ENCODE measurements at places on chromosomes 11 and 22. TPM values are rescaled to one million over a fixed set of nuclear protein-coding genes. Genes with fewer than 3 reads are reported as not detected.

The CD3D gene
- total RNA-seq: 0.79 TPM

DNA sequence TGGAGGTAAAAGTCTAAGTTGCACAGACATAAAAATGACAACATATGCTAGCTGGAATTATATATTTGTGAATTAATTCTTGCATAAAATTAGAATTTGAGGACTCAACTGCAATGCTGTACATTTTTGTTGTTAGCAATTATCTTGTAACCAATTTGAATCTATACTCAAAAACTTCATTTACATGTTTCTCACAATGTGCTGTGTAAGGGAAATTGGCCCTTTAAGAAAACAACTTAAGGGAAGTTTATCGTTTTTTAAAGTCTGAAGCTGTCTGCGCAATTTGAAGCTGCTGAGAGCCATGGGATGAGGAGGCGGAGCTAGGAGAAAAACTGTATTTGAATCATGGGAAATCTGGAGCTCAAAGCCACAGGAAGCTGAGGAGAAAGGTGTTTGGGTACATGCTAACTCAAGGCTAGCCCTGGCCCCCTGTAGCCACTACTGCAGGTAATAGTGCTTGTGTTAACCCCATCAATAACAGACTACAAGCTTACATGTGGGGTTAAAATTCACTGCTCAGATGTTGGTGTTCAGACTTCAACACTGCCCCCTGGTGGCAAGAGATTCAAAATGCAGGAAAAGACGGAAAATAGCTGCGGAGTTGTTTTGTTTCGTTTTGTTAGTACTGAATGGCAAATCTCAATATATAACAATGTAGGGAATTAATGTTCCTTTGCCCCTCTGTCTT is 126.1 kb downstream of the BRD1 start:
- no peak overlapping the region for H3K27ac ChIP-seq
- peaks cover 11% of the 10 kb centered on the region for H3K4me1 ChIP-seq
- H3K27me3 ChIP-seq: peaks cover 43% of the 10 kb centered on the region
- no peaks in the 10 kb centered on the region for H3K36me3 ChIP-seq
- DNase-seq: no peak

The KRTAP5-5 gene
- not detected for total RNA-seq

The OR10G7 gene
- not detected for total RNA-seq

- no peaks in the 10 kb centered on the region for H3K27me3 ChIP-seq
- no peak overlapping the region for H3K4me3 ChIP-seq
- no peaks in the 10 kb centered on the region for H3K36me3 ChIP-seq
- H3K27ac ChIP-seq: no peak overlapping the region
- no peaks in the 10 kb centered on the region for H3K4me1 ChIP-seq
Measured at GRCh38 chr11:79412761-79413160, 28.1 kb downstream of the TENM4 start.
